GM04504 (cell line): ENCODE measurements at places on chromosomes 3 and 15.

GRCh38 chr3:64214381-64215018 is 10.8 kb downstream of the PRICKLE2 start:
- DNase-seq: no peak

DNA sequence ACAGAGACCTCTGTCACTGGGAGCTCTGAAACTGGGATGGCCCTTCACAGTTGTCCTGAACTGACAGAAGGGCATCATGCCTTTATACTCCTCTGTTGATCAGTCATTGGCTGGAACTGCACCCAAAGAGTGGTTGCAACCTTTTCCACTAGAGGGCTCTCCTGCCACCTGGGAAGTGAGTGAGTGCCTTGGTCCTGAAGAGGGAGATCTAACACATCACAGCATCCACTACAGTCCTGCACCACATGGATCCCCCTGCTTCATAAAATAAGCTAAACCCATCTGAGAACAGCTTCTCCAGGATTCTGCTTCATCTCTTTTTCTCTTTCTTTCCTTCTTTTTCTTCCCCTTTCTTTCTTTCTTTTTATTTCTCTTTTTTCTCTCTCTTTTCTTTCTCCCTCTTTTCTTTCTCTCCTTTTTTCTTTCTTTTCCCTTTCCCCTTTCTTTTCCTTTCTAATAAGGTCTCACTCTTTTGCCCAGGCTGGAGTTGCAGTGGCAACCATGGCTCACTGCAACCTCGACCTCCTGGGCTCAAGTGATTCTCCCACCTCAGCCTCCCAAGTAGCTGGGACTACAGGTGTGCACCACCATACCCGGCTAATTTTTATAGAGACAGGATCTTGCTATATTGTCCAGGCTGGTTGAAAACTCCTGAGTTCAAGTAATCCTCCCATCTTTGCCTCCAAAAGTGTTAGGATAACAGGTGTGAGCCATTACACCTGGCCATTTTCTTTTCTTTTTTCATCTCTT is 42.8 kb upstream of the RAF1 start:
- peak; percentile 52 for DNase-seq

DNA sequence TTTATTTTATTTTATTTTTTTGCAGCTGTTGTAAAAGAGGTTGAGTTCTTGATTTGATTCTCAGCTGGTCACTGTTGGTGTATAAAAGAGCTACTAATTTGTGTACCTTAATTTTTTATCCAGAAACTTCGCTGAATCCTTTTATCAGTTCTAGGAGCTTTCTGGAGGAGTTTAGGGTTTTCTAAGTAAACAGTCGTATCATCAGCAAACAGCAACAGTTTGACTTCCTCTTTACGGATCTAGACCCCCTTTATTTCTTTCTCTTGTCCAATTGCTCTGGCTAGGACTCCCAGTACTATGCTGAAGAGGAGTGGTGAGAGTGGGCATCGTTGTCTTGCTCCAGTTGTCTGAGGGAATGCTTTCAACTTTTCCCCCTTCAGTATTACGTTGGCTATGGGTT is 165.8 kb upstream of the KCNMB2 start:
- DNase-seq: no peak

- no peak for DNase-seq
Measured at GRCh38 chr3:43923104-43923882, 232.6 kb downstream of the ABHD5 start.

GRCh38 chr15:88127432-88127790 is 129.1 kb downstream of the NTRK3 start:
- DNase-seq: no peak
